ENCODE measurements at places on chromosomes 2 and 18. TPM values are rescaled to one million over a fixed set of nuclear protein-coding genes. Genes with fewer than 3 reads are reported as not detected.

GRCh38 chr2:205696331-205696926, 14.1 kb downstream of the NRP2 start:
- DNase-seq, result no peak

MARCHF4 gene
- not detected for total RNA-seq

INPP5D gene
- total RNA-seq, result 7.6 TPM

DNA sequence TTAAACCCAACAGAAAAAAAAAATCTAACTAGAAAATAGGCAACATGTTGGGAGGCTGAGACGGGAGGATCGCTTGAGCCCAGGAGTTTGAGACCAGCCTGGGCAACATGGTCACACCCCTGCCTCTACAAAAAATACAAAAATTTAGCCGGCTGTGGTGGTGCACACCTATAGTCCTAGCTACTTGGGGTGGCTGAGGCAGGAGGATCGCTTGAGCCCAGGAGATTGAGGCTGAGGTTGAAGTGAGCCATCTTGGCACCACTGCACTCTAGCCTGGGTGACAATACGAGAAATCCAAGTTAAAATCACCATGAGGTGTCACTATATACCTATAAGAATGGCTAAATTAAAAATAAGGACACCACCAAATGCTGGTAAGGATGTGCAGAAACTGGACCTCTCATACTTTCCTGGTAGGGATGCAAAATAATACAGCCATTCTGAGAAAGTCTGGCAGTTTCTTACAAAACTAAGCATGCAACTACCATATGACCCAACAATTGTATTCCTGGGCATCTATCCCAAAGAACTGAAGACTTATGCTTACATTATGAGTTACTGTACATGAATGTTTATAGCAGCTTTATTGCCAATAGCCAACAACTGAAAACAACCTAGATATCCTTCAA, 2.2 kb downstream of the SEPTIN10 start:
- no peak for DNase-seq

REG3G gene
- not detected for total RNA-seq

HRH4 gene
- total RNA-seq, result not detected
